NCI-H1417 (cell line): ENCODE measurements at places on chromosomes 11 and 22.

GRCh38 chr11:87901341-87901740 lies 273.9 kb downstream of the RAB38 start:
- no peak for DNase-seq

- DNase-seq: no peak
These were observed 154.4 kb downstream of the NAV2 start for GRCh38 chr11:19867064-19867463.

- DNase-seq: no peak
These were observed 191.9 kb upstream of the DDI1 start for GRCh38 chr11:103844327-103845215.

GRCh38 chr11:69696749-69697468 lies 6.9 kb downstream of the FGF19 start:
- peak; percentile 53 for DNase-seq

- no peak for DNase-seq
These were observed 2.6 kb downstream of the SAMM50 start for GRCh38 chr22:43957871-43958270.

- no peak for DNase-seq
These were observed 173.3 kb upstream of the PDGFD start for GRCh38 chr11:104337273-104337672.

DNA sequence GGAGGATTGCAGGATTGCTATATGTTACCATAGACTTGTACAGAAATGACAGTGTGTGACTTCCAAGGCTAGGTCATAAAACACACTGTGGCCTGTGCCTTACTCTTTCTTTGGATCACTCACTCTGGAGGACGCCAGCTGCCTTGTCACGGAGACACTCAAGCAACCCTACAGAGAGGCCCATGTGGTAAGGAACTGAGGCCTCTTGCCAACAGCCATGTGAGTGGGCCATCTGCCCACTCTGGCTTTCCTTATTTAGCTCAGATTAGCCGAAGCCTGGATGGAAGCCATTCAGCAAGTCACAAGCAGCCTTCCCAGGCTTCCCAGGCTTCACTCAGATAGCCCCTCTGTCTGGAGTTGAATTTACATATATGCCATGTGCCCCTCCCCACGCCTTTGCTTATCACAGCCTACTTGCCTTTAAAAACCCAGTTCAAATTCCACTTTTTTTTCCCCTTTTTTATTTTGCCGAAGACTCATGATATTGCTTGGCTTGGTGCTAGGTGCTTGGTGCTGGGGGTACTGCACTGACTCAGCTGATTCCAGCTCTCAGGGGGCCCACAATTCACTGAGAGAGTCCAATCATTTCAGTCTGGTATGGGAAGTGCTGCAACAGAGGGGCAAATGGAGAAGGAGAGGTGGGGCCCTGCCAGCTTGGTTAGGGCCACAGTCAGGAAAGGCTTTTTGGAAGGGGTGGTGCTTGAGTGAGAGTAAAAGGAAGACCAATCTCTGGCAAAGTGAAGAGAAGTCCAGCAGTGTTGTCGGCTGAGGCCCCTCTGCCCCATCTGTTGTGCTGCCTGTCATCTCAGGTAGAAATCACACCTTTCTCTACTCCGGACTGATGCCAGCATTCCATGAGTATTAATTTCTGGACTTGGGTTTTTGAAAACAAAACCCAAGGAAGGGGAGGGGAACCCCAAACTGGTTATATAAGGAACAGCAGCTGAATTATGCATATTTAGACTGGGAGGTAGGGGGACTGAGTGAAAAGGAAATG lies 14.5 kb upstream of the P4HA3 start:
- DNase-seq: no peak

GRCh38 chr11:120489799-120490198 lies 21.7 kb upstream of the GRIK4 start:
- DNase-seq: no peak

GRCh38 chr11:76955459-76956114 lies 78.6 kb upstream of the B3GNT6 start:
- no peak for DNase-seq

GRCh38 chr11:9399466-9399865 lies 15.0 kb downstream of the IPO7 start:
- DNase-seq: no peak

GRCh38 chr11:35308157-35308556 lies 111.2 kb downstream of the SLC1A2 start:
- no peak for DNase-seq

DNA sequence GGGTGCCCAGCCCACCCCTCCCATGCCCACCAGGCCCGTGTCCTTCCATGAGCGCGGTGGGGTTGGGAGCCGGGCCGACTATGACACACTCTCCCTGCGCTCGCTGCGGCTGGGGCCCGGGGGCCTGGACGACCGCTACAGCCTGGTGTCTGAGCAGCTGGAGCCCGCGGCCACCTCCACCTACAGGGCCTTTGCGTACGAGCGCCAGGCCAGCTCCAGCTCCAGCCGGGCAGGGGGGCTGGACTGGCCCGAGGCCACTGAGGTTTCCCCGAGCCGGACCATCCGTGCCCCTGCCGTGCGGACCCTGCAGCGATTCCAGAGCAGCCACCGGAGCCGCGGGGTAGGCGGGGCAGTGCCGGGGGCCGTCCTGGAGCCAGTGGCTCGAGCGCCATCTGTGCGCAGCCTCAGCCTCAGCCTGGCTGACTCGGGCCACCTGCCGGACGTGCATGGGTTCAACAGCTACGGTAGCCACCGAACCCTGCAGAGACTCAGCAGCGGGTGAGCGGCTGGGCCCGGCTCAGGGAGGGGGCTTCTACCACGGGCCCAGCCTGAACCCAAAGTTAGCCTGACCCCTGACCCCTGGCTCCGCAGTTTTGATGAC lies 3.0 kb downstream of the PKP3 start:
- no peak for DNase-seq

GRCh38 chr11:36314434-36314767 lies 18.3 kb downstream of the PRR5L start:
- no peak for DNase-seq

- no peak for DNase-seq
These were observed 94.6 kb upstream of the ANO1 start for GRCh38 chr11:69983571-69983877.

GRCh38 chr11:131790586-131790985 lies 420.2 kb downstream of the NTM start:
- DNase-seq: no peak

DNA sequence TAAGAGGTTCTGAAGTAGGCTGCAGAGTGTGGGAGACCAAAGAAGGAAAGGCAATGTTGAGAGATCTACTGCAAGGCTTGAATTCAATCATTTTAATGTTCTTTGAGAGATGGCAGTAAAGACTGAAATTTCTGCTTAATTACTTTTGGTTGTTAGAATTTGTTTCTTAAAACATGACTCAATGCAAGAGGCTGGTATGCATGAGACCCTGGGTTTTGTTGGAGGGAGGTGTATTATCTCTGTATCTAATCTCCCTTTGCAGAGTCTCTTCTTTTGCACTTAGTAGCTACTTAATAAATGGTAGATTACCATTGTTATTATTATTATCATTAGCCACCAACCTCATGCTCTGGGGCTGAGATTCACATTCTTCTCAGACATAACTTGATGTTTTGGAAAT lies 87.4 kb upstream of the DRD2 start:
- no peak for DNase-seq

GRCh38 chr11:74255741-74256375 lies 55.6 kb downstream of the P4HA3 start:
- DNase-seq: peak; percentile 59
